ENCODE measurements at places on chromosomes 5 and 9.

DNA sequence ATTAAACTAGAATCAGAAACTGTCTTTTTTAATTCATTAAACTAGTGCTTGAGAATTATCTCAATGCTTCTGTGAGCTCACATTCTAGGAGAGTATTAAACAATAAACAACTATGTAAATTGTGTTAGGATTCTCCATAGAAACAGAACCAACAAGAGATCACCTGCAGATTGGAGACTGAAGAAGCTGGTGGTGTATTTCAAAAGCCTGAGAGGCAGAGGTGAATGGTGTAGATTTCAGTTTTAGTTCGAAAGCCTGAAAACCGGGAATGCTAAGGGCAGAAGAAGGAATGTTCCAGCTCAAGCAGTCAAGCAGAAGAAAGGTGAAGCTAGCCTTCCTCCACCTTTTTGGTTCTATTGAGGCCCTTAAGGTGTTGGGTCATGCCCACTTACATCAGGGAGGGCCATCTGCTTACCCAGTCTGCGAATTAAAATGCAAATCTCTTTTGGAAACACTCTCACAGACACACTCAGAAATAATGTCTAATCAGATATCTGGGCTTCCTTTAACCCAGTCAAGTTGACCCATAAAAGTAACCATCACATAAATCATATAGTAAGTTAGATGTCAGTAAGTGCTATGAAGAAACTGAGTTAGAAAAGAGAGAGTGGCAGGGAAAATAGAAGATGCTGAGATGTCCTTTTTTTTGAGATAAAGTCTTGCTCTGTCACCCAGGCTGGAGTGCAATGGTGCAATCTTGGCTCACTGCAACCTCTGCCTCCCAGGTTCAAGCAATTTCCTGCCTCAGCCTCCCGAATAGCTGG lies 291.5 kb downstream of the ARRDC3 start:
- DNase-seq = no peak

DNA sequence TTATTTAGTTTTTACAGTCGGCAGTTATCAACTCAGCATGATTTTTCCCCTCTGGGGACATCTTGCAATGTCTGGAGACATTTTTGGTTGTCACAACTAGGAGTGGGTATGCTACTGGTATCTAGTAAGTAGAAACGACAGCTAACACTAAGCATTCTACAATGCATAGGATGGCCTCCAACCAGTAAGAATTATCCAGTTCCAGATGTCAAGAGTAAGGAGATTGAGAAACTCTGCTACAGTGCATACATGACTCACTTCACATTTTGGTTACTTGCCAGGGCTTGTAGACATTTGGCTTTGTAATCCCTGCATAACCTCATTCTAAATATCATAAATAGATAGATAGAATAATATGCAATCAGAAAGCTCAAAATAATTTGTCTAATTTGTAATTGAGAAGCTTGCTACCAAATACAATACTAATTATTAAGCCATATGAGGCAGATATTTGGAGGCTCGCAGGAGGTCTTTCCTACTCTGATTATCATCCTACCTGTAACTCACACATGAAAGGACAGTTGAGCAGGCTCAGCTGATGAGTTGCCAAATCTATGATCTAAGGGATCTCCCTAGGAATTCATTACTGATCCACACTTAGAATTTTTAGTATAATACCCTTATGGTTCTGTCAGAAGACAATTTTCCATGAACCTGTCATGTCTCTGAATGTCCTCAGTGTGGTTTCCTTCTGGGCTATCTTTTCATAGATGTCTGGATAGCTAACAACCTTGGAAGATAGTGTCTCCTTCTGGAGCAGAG lies 346.9 kb upstream of the TLE4 start:
- no peak for DNase-seq

- no peak for DNase-seq
Observed at GRCh38 chr9:134834217-134834956, 46.2 kb upstream of the FCN2 start.

DNA sequence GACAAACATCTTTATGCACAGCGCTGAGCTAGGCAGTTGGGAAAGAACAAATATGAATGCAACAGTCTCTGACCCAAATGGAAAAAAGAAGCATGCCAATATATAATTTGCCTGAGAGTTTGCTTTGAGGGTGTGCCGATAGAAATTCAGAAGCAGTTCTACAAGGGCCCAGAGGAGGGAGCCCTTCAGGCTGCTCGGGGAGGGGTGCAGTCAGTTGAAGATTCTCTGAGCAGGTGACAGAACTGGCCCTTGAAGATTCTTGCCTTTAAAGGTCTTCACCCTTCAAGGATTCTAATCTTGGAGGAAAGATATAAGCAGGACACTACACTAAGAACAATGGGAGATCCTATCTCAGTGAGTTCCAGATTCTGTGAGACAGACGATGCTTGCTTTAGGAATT lies 3.7 kb upstream of the PAPPA start:
- no peak for DNase-seq

GRCh38 chr5:69493396-69494133 lies 975 bp downstream of the OCLN start:
- DNase-seq = no peak
